Ascending aorta (tissue), 2 donors: ENCODE measurements at places on chromosomes 4 and X. TPM values are rescaled to one million over a fixed set of nuclear protein-coding genes. Genes with fewer than 3 reads are reported as not detected.

The ATOH1 gene
- not detected for total RNA-seq

The CRLF2 gene
- 1.1 TPM for total RNA-seq

The GPRIN3 gene
- total RNA-seq: 2.1 TPM

The GDI1 gene
- 67.4 TPM for total RNA-seq

DNA sequence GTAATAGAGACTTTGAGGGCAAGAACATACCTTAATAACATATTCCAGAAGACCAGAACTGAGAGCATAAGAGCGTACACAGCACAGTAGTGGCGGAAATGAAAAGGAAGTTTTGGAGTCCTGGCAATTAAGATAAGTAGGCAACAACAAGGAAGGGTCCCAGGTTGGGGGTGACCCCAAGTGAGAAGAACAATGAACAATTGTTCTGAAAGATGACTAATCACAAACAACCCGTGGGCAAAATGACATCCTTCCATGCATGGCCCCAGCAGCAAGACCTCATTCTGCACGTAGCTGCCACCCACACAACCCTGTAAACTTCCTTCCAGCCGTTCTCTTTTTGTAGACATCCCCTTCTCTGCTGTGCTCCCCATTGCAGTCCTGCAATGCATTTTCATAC lies 384.4 kb upstream of the PABPC4L start:
- no peak overlapping the region for H3K27ac ChIP-seq
- no peaks in the 10 kb centered on the region for H3K4me1 ChIP-seq
- H3K4me3 ChIP-seq: no peak overlapping the region
- no peak for DNase-seq

DNA sequence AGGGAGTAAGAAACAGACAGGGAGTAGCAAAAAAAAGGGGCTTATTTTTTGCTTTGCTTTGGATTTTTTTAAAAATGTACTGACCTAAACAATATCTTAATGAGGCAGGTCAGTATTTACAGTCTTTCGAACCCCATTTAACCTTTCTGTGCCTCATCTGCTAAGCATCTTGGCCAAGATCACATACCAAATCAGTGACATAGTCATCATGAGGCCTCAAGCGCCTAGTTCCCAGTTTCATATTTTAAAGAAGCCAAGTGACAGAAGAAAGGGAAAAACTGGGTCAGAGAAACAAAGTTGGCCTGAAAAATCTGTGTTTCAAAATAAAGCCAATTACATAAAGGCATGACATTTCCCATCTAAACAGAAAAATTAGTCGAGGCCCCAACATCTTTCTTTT lies 94.6 kb upstream of the WDR44 start:
- H3K36me3 ChIP-seq: no peaks in the 10 kb centered on the region
- DNase-seq: no peak
- H3K27me3 ChIP-seq: no peaks in the 10 kb centered on the region
- no peak overlapping the region for H3K4me3 ChIP-seq

- DNase-seq: no peak
- H3K4me1 ChIP-seq: no peaks in the 10 kb centered on the region
- no peaks in the 10 kb centered on the region for H3K27me3 ChIP-seq
Observed at GRCh38 chr4:144374065-144374464, 233.5 kb upstream of the GYPA start.

DNA sequence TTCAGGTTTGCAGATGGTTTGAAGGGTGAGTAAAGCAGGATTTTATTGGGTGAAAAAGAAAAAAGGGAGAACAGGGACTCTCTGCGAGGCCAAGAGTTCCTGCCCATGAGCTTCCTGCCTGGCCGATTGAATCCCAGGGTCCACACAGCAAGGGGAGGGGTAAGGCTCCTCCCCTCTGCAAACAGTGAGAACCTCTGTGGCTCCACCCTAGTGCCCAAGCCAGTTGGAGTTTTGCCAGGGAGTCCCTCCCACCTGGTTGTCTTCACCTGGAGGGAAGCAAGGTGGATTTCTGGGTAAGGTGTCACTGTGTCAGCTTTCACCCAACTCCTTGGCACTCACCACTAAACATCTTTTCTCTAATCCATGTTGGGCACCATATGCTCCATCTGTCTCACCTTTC lies 70.9 kb downstream of the PDHA2 start:
- H3K4me3 ChIP-seq: no peak overlapping the region
- no peak overlapping the region for H3K27ac ChIP-seq

DNA sequence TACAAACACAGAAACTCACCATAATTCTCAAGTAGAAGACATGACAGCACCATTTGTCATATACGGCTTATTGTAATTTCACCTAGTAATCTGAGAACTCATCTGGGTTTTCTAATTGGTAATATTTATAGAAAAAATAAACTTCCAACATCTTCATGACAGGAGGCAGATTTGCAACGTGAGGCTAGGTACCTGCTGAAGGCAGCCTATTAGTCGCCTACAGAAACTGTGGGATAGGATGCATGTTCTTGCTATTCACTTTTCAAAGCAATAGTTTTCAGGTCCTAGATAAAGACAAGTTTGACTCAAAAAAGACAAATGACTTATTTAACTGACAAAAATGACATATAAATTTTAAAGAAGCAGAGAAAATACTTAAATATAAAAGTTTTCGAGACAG lies 2.9 kb downstream of the ZNF732 start:
- no peaks in the 10 kb centered on the region for H3K27me3 ChIP-seq
- H3K36me3 ChIP-seq: no peaks in the 10 kb centered on the region
- H3K4me3 ChIP-seq: no peak overlapping the region
- DNase-seq: no peak
- H3K27ac ChIP-seq: no peak overlapping the region
- H3K4me1 ChIP-seq: no peaks in the 10 kb centered on the region

GRCh38 chrX:7024850-7025249 lies 122.7 kb upstream of the STS start:
- no peaks in the 10 kb centered on the region for H3K36me3 ChIP-seq
- no peak for DNase-seq
- H3K27ac ChIP-seq: no peak overlapping the region

- peak within 1 kb of the TSS; percentile 84 for H3K4me3 ChIP-seq
- peak within 1 kb of the TSS; percentile 96 for H3K27ac ChIP-seq
- H3K36me3 ChIP-seq: no peaks in the 10 kb centered on the region
- H3K27me3 ChIP-seq: no peaks in the 10 kb centered on the region
- DNase-seq: no peak
Observed at GRCh38 chr4:186723292-186724057, at the start of gene FAT1. Gene FAT1, minus strand, starts transcription at chr4:186723856. Its CDS starts 14,029 bp downstream, at chr4:186709827.

DNA sequence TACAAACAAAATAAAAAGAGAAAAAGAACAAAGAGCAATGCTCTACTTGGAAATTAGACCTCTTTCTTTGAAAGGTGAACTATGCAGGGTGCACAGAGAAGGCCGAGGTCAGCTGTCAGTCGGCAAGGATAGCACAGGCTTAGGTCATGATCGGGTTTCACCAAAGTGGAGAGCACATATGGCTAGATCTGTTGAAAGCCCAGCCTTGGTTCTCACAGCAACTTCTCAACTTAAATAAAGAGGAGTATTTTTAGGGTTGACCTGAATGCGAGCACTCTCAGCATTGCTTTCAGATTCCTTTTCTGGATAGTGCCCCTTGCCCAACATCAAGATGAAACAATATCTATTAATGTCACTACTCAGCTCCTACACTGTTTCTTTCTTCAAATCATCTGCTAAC lies 122.9 kb upstream of the GPC4 start:
- no peaks in the 10 kb centered on the region for H3K36me3 ChIP-seq
- no peaks in the 10 kb centered on the region for H3K4me1 ChIP-seq
- H3K27me3 ChIP-seq: no peaks in the 10 kb centered on the region

DNA sequence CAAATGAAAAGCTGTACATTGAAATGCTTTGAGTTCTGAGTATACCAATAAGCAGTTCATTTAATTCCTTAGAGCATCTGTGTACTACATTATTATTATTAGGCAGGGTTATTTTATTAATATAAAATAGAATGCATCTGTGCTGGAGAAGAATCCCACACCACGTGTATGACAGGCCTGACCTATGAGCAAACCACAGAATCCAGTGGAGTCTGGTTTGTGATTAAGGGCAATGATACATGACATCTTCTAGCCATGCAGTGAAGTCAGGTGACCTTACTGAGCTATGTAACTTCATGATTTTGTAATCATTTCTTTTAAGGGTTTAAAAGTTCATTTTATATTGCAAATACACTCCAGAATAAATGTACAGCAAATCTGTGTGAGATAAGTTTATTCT lies 1165.0 kb upstream of the TENM3 start:
- H3K27me3 ChIP-seq: no peaks in the 10 kb centered on the region
- no peak for DNase-seq
- no peaks in the 10 kb centered on the region for H3K4me1 ChIP-seq
- H3K36me3 ChIP-seq: no peaks in the 10 kb centered on the region
- no peak overlapping the region for H3K27ac ChIP-seq

GRCh38 chrX:24266996-24267395 lies 46.9 kb downstream of the SUPT20HL2 start:
- no peaks in the 10 kb centered on the region for H3K27me3 ChIP-seq
- H3K4me1 ChIP-seq: no peaks in the 10 kb centered on the region
- no peak overlapping the region for H3K4me3 ChIP-seq
- no peak for DNase-seq

- no peaks in the 10 kb centered on the region for H3K4me1 ChIP-seq
- no peak overlapping the region for H3K27ac ChIP-seq
- no peaks in the 10 kb centered on the region for H3K27me3 ChIP-seq
- no peak for DNase-seq
- no peak overlapping the region for H3K4me3 ChIP-seq
- H3K36me3 ChIP-seq: no peaks in the 10 kb centered on the region
Observed at GRCh38 chr4:127309369-127310102, 323.2 kb upstream of the INTU start.

DNA sequence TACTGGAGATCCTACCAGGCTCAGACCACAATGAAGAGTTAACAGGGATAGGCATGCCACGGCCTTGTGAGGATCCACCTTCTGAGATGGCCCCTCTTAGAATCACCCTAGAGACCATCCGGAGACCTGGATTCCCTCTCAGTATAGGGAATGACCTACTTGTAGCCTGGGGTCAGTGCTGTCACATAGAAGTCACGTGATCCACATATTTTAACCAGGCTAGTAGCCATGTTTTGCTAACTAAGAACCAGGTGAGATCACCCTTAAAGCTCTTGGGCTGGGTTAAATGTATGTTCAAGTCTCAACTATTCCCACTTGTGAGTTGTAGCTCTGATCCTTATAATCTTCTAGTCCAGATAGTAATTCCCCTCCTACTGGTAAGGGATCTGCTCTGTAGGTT lies 215.4 kb downstream of the CCNG2 start:
- no peak overlapping the region for H3K27ac ChIP-seq
- H3K4me3 ChIP-seq: no peak overlapping the region
- no peak for DNase-seq
- no peaks in the 10 kb centered on the region for H3K36me3 ChIP-seq

DNA sequence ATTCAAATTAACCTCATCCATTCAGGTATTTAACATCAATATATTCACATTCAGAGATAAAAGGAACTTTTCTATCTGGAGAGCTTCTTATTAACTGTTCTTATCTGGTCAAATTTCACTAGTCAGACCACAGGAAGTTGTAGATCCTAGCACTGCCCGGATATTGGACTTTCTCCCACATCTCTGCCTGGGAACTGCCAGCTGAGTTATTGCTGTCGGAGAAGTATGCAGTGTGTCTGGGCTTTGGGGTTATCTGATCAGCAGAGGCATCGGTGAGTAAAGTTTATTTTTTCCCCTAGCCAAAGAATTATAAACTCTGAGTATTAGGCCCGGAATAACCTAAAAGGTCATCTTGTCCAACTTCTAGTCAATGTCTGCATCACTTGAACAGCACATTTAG lies 45.1 kb downstream of the OR13H1 start:
- no peak for DNase-seq
- H3K36me3 ChIP-seq: no peaks in the 10 kb centered on the region
- H3K4me1 ChIP-seq: no peaks in the 10 kb centered on the region

DNA sequence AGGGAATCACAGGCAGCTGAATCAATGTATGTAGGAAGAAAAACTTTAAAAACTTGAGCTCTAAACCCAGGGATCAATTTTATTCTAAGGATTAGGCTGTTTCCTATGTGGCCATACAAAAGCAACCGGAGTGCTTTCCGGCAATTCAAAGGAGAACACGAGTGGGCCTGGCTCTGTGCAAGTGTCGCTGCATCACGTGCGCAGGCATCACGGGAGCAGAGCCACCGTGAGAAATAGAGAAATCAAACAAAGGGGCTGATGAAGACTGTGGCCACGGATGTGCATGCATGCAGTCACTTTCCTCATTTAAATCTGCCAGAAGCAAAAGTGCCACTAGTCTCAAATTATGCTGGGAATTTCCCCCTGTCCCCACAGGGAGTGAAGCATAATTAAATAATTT lies 196.9 kb downstream of the NSUN7 start:
- DNase-seq: no peak
- H3K27ac ChIP-seq: no peak overlapping the region
- peaks cover 5% of the 10 kb centered on the region for H3K4me1 ChIP-seq
- peaks cover 3% of the 10 kb centered on the region for H3K36me3 ChIP-seq

DNA sequence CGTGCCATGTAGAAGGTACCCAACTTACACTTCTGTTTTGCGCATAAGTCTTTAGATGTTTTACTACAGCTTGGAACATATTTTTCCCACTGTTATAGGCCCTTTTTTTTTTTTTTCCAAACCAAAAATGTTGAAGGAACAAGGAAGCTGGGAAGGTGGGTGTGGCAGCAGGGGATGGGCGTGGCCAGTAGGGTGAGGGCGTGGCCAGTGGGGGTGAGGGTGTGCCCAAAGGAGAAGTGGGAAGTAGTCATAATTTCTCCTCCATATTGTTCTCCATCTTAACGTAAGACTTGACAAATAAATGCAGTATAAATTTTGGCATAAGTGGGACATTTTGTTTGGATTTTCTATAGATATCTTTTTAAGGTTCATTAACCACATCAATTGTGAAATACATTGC lies 30.4 kb downstream of the CLDN22 start:
- H3K27me3 ChIP-seq: no peaks in the 10 kb centered on the region
- no peak for DNase-seq
- H3K27ac ChIP-seq: no peak overlapping the region
- H3K36me3 ChIP-seq: peaks cover 36% of the 10 kb centered on the region
- H3K4me3 ChIP-seq: no peak overlapping the region

DNA sequence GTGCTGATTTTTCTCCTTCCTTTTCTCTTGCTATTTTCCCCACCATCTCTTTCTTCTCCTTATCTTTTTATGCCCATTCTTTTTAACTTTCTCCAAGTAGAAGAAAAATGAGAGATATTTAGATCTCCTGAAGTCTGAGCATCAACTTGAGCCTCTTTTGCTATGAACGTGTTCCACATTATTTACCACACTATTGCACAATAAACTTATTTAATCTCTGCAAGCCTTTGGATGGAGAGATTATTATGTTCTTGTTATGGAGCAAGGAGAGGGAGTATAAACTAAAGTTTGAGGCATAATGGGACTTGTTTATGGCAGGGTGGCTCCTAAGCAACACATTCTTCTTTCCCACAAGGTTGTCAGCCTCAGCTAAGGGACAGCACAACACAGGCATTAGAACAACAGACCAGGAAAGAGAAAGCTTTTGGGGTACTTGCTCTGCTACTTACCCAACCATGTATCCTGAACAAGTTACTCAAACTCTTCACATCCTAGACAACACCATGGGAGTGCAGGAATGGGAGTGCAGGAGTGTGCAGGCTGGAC lies 365.5 kb upstream of the BOD1L1 start:
- no peaks in the 10 kb centered on the region for H3K27me3 ChIP-seq
- no peak overlapping the region for H3K27ac ChIP-seq
- H3K4me3 ChIP-seq: no peak overlapping the region

GRCh38 chrX:3811331-3812311 lies 98.2 kb upstream of the PRKX start:
- no peaks in the 10 kb centered on the region for H3K36me3 ChIP-seq
- no peak overlapping the region for H3K27ac ChIP-seq
- DNase-seq: no peak
- no peaks in the 10 kb centered on the region for H3K27me3 ChIP-seq
